ENCODE measurements at places on chromosomes 7 and 10.
A peak's percentile ranks its signal among the peaks of the same experiment; 100 is the strongest.

GRCh38 chr10:86400705-86401587 lies 34.4 kb upstream of the GRID1 start:
- peak; percentile 42 for DNase-seq

- DNase-seq, result no peak
Observed at GRCh38 chr7:158275711-158276413, 311.8 kb downstream of the PTPRN2 start.

- no peak for DNase-seq
Observed at GRCh38 chr10:97774811-97775294, 3.1 kb upstream of the SFRP5 start.

DNA sequence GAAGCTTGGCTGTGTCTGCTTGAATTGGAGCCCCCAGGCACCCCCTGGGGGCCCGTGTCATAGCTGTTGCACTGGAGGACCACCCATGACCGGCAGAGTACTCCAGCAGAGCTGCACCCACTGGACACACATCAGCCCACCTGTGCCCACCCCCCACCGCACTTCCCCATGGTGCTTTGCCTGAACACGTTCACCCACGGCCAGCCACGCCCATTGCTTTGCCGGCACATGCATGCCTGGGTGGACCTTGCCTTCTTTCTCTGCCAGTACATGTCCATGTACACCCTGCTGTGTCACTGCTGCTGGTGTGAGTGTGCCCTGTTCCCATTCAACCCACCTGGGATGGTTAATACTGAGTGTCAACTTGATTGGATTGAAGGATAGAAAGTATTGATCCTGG lies 88.7 kb downstream of the SAMD9 start:
- no peak for DNase-seq
